CD4-positive, alpha-beta memory T cell (primary cell): ENCODE measurements at places on chromosomes 4 and X.

- no peak for DNase-seq
Observed at GRCh38 chr4:25235401-25235800, 1.6 kb downstream of the PI4K2B start.

- no peak for DNase-seq
Observed at GRCh38 chr4:7238300-7238960, 46.1 kb downstream of the SORCS2 start.

DNA sequence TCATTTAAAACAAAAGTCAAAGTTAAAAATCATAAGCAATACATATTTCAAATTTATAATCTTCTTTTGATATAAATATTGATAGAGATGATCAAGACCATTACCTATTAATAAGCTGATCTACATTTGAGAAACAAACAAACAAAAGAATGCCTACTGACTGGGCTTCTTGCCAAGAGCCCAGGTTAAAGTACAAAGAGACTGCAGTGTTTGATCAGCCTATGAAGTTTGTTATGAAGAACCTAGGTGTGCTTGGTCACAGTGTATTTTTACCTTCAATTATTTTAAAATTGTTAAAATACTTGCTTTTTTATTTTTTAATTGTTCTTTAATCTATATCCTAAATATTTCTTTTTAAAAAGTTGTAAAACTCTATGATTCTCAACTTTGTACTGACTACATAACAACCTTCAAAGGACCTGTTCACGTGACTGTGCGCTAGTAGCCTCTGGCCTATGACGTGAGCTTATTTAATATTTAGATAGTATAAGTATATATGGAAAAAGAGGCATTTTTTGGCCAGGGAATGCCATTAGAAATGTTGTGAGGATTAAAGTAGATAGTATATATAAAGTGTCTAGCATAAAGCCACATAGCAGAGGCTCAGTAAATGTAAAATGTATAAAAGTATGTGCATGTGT, 11.4 kb upstream of the SLC39A8 start:
- no peak for DNase-seq

DNA sequence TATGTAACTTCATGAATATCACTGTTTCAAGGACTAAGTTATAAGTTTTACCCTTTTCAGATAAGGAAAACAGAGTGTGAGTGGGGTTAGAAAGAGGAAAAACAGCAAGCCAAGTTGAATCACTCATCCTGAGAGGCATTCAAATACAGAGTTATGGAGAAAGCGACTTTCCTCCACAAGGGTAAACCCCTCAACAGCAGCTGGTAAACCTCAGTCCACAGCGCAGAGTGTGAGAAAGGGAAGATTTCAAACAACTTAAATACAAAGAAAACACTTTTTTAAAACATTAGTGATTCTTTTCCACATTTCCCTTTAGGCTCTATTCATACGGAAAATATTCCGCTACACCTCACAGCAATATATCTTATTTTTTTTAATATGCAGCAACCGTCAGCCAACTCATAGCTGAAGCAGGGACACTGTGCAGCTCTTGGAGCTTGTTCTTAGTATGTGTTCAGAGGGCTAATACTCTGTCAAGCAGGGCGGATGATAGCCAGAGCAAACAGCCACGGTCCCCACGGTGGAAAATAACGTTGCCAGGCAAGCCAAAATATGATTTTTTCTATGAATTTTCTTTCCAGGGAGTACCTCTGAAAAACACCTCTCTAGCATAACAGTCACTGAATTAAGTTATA, 488.9 kb upstream of the FAT1 start:
- no peak for DNase-seq

DNA sequence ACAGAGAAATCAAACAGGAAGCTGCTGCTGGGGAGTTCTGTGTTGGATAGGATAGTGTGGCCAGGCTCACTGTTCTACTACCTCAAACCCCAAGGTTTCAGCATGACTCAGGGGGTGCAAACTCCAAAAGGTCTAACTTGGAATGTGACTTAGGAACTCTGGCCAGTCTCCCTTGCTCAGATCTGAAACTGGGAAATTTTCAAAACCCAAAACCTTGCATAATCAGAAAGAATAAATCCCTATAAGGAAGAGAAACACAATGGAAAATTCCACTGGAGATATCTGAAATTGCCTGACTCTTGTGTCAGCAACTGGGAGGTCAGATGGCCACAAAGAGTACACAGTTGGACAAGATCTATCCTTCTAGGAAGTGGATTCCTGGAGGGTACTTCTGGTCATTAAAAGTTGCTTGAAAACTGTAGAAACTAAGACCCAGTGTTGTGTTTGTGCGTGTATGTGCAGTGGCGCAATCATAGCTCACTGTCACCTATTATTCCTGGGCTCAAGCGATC, 58.0 kb downstream of the PPEF2 start:
- no peak for DNase-seq

DNA sequence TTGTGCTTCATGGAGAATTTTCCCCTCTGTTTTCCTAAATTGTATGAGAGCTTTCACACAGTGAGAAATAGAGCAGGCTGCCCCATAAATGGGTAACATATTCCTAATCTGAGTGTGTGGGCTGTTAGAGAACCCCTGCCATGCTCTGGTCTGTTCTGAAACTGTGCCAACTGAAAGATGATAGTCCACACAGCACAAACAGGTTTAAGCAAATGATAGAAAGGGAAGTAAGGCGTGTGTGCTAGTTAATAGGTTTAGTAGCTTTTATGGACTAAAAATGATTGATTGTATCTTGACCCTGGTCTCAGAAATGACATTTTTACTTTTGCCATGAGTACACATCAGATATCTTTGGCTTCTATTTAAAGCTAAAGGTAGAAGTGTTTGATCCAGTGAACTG, 106.2 kb downstream of the PRRG1 start:
- no peak for DNase-seq

GRCh38 chr4:71270901-71271300, 67.9 kb upstream of the SLC4A4 start:
- peak; percentile 10 for DNase-seq

GRCh38 chr4:55933611-55934010, 15.1 kb upstream of the CEP135 start:
- no peak for DNase-seq

DNA sequence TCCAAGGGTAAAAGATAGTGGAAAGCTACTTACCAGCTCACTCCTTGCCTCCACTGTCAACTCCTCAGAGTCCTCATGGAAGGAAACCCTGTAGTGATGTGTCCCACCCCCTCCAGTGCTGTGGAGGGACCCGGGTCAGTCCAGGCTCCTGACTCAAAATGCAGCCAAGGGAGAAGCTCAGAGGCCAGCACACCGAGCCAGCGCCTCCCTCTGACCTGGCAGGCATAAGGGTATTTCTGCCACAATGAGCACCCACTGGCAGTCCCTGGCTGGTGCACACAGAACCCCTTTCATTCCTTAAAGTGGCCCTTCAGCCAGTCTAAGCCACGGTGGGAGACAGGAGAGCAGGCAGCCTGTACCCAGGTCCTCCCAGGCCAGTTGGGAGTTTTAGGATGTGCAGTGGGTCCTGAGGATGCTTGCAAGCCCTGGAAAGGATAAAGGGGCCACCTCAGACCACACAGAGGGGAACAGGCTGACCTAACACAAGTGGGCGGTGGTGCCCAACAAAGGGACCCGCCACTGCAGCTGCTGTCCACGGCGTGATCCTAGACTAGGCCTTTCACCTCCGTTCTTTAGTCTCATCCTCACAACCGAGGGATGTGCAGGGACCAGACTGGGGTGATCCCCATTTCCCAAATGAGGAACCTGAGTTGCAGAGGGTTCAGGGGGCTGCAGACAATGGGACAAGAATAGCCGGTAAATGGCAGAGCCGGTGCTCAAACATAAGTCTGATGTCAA, 5.7 kb downstream of the JAKMIP1 start:
- DNase-seq: no peak

GRCh38 chr4:6233929-6234328, 33.6 kb upstream of the JAKMIP1 start:
- DNase-seq: no peak

- DNase-seq: no peak
Observed at GRCh38 chr4:151226004-151226932, 50.7 kb upstream of the PRSS48 start.

- no peak for DNase-seq
Observed at GRCh38 chrX:71542825-71543224, 9.9 kb downstream of the OGT start.

DNA sequence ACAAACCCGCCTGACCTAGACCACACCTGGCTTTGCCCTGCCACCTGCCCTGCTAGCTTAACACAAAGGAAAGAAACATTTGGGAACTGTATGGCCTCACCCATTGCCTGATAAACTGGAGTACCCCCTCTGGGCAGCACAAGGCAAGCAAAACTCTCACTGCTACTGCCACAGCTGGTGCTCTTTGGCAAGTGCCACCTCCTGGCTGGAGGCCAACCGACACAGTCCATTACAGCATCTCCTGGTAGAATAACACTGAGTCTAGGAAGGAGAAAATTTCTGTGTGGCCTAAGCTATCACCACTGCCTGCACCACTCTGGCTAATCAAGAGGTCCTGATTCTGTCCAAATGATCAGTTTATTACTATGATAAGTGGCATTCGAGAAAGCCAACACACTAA, 18.9 kb upstream of the SPANXN3 start:
- no peak for DNase-seq

DNA sequence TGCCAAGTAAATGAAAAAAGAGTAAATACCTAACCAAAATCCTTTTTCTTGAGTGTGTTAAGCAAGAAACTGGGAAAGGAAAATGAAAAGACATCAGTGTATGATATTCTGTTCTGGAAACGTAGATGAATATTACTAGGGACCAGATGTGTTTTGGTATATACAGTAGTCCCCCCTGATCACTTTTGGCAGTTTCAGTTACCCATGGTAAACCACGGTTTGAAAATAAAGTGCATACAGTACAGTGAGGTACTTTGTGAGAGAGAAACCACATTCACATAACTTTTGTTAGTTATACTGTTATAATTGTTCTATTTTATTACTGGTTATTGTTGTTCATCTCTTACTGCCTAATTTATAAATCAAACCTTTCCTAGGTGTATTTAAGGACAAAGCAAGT, 250.9 kb downstream of the TENM3 start:
- DNase-seq: no peak

GRCh38 chr4:42489095-42489494, 91.8 kb downstream of the SHISA3 start:
- DNase-seq: no peak

DNA sequence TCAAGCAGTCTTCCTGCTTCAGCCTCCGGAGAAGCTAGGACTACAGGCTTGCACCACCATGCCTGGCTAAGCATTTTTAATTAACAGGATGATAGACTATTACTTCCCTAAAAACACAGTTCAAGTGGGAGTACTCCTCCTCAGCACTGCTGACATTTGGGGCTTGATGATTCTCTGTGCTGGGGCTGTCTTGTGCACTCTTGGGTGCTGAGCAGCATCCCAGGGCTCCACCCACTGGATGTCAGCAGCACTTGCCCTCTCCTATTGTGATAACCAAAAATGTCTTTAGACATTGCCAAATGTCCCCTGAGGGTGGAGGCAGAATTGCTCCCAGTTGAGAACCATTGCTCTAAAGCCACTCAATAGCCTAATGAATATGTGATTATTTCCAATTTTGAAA, 60.4 kb downstream of the CLCN4 start:
- DNase-seq: no peak

- no peak for DNase-seq
Observed at GRCh38 chrX:68824152-68824433, 4.7 kb upstream of the EFNB1 start.

DNA sequence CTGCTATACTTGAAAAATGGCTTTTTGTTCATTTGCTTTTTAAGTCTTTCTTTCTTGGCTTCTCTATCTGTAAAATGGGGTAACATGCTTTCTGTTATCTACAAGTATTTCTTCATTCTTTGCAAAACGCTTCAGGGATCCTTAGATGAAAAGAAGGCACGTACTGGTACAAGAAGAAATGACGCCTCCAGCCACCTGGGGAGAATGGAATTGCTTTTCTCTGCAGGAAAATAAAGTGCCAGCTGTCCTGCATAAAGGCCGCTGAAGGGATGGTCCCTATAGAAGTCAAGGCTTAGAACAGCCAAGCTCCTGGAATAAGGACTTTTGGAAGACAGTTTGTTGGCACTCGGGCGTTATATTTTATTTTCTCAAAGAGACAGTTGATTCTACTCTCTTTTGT, 210.8 kb upstream of the RASGEF1B start:
- no peak for DNase-seq

DNA sequence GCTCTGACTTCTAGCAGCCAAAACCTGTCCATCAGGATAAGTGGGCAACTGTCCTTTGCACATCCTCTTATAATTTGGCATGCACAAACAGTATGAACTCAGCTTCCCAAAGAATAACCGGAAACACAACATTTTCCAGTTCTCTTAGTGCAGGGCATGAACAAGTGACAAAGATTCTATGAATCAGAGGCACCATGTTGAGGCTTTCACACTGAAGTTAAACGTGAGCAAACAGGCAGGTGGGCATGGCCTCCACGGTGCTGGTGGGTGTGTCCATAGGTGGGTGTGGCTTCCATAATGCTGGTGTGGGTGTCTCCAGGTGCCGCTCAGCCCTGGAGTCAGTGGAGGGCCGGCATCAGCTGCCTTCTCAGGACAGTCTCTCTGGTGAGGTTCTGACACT, 196.5 kb downstream of the SMIM20 start:
- no peak for DNase-seq

DNA sequence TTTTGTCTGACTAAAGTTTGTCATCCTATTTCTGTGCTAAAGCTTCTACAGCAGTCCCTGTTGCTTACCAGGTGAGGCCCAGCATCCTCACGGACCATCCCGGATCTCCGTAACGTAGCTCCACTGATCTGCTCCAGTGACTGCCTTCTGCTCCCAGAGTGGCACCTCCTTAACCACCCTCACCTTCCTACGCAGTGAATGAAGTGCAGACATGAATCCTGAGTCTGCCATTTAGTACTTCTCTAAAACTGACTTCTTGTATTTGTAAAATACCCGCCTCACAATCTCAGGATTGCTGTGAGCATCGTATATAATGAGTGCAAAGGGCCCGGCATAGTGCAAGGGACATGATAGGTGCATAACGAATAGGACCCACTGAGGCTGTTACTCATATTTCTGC, 27.7 kb upstream of the ACSL1 start:
- DNase-seq: no peak

DNA sequence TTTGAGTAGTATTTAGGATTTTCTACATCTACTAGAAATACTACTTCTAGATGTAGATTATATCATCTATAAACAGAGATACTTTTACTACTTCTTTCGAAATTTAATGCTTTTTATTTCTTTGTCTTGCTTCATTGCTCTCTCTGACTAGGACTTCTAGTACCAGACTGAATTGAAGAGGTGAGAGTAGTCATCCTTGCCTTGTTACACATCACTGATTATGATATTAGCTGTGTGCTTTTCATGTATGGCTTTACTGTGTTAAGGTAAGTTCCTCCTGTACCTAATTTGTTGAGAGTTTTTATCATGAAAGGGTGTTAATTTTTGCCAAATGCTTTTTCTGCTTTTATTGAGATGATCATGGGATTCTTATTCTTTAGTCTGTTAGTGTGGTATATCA, 19.6 kb upstream of the IL2 start:
- DNase-seq: no peak

- DNase-seq: no peak
Observed at GRCh38 chrX:102624105-102624504, 24.8 kb downstream of the ARMCX5 start.

GRCh38 chr4:27764526-27764837, 903.8 kb downstream of the STIM2 start:
- DNase-seq: no peak
